ENCODE measurements at places on chromosomes 1 and 21. TPM values are rescaled to one million over a fixed set of nuclear protein-coding genes. Genes with fewer than 3 reads are reported as not detected.

The ELF3 gene
- 0.10 TPM for total RNA-seq

The IFFO2 gene
- 23.8 TPM for total RNA-seq

The GJB4 gene
- not detected for total RNA-seq

The WDR64 gene
- total RNA-seq = not detected

The NBPF4 gene
- not detected for total RNA-seq

The NUDT4B gene
- 131 TPM for total RNA-seq

The CD53 gene
- total RNA-seq = not detected

The HES3 gene
- not detected for total RNA-seq

The GBP6 gene
- total RNA-seq = not detected

The VASH2 gene
- under 0.01 TPM for total RNA-seq

The VSIG8 gene
- not detected for total RNA-seq

The RGSL1 gene
- total RNA-seq = not detected

The TNFRSF8 gene
- total RNA-seq = 0.19 TPM

All from vein endothelial cell (primary cell).